ENCODE measurements at places on chromosomes 11 and 22.

GRCh38 chr22:38549101-38549894 lies 20.7 kb downstream of the DMC1 start:
- no peak for DNase-seq

DNA sequence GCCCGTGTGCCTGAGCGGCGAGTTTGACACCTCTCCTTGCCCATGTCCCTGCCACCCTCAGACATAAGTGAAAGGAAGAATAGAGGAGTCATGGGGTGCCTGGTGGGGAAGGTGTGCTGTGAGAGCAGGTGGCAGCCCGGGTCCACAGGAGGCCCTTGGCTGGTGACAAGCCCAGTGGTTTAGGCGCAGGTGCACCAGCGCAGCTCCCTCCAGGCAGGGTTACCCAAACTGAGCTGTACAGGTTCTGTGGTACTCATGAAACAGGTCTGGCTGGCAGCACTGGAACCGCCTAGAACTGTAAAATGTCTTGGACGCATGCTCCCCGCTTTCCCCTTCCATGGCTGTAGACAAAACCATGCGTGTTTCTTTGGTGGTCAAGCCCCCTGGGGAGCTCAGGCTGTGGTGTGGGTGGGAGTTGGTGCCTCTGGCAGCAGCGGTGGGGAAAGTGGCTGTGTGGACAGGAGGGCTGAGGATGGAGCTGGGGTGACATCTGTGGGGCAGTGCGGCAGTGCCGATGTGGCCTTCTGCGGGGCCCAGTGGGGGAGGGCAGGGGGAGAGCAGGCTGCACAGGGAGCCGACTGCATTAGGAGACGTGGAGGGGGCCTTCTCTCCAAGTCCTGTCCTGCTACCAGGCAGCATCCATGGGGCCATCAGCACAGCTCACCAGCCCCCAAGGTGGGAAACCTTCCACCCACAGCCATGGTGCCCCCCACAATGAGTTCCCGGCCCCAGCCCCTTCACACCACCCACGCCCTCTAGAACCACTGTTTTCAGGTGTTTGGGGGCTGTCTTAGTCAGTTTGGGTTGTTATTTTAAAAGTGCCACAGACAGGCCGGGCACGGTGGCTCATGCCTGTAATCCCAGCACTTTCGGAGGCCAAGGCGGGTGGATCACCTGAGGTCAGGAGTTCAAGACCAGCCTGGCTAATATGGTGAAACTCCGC lies 5.6 kb upstream of the GTSE1 start:
- no peak for DNase-seq

- DNase-seq: no peak
These were observed 20.4 kb upstream of the GNB1L start for GRCh38 chr22:19875061-19875530.

DNA sequence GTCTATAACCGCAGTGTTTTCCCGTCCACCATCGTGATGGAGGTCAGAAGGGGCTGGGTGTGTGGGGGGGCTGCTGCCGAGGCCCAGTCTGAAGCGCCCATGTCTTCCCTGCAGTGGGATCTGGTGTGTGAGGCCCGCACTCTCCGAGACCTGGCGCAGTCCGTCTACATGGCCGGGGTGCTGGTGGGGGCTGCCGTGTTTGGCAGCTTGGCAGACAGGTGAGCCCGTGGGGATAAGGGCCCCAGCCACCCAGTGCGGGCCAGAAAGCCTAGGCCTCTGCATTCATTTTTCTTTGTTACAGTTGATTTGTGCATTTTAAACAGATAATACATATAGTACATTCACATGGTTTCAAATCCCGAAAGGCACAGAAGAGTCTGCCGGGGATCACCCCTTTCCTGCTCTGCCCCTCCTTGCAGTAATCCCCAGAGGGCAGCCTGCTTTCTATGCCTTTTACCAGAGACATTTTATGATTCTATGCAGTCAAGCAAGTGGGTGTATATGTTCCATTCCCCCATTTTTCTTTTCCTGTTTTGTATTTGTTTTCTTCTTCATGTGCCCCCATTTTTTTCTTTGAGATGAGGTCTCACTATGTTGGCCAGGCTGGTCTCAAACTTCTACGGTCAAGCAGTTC lies 32.6 kb downstream of the CAPN1 start:
- no peak for DNase-seq

- DNase-seq: no peak
These were observed 38.6 kb downstream of the PACSIN2 start for GRCh38 chr22:42976217-42976933.

GRCh38 chr11:61343792-61344745 lies 11.0 kb downstream of the TKFC start:
- DNase-seq: no peak
